ENCODE measurements at places on chromosomes 7 and 10.

DNA sequence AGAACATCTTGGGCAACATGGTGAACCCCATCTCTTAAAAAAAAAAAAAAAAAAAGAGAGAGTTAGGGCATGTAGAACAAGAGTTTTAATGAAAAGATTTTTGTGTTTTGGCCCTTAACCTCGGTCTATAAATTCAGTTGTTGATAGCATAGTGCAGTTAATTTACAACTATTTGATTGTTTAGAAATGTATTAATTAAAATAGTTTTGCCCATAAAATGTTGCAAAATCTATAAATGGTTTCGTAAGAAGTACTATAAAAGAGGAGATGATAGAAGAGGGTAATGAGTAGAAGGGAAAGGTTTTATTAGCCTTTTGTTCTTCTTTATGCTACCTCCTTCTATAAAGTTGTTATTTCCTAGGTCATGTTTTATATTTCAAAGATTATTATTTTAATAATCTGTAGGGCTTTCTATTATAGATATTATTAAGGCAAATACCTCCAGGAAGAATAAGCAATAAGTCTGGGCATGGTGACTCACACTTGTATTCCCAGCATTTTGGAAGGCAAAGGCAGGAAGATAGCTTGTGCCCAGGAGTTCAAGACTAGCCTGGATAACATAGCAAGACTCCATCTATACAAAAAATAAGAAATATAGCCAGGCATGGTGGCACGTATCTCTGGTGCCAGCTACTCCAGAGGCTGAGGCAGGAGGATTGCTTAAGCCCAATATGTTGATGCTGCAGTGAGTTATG is 73.3 kb downstream of the MCU start:
- DNase-seq: no peak

- DNase-seq: no peak
These were observed 9.2 kb downstream of the LHPP start for GRCh38 chr10:124470544-124471434.

DNA sequence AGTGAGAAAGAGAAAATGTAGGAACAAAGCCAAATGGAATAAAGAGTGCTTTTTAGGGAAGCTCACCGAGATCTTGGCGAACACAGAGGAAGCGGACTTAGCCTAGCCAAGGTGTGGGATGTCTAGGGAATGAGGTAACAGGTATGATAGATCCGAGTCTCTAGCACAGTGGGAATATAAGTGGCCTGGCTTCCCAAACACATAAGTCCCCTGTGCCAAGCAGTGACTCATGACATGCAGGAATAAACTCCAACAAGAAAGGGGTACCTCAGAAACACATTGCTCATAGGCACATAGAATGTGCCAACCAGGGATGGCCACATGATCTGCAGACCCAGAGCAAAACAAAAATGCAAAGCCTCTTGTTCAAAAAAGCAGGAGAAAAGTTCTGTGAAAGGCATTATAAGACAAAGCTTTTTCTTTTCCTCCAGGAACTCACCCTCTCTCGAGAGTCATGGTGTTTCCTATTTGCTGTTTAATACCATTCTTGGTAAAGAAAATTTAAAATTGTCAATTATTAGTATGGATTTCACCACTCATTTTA is 542.5 kb downstream of the GATA3 start:
- DNase-seq: no peak

- peak; percentile 92 for DNase-seq
These were observed 6.6 kb upstream of the INSIG1 start for GRCh38 chr7:155291045-155291530.

DNA sequence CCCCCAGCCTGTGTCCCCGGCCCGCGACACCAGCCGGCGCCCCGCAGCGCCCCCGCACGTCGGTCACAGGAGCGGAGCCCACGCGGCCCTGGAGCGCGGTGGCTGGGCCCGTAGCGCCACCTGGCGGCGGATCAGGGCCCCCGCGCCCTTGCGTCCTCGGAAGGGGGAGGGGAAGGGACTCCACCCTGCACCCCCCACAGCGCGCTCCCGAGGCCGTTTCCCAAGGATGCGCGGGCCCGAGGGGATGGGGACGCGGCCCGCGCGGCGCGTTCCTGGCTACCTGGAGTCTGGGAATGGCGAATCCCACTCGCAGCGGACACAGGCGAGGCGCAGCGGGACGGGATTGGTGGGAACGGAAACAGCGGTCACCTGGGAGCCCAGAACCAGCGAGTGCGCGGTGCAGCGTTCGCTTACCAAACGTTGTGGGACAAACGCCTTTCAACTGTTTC is 23.8 kb upstream of the MKI67 start:
- DNase-seq: peak; percentile 68

DNA sequence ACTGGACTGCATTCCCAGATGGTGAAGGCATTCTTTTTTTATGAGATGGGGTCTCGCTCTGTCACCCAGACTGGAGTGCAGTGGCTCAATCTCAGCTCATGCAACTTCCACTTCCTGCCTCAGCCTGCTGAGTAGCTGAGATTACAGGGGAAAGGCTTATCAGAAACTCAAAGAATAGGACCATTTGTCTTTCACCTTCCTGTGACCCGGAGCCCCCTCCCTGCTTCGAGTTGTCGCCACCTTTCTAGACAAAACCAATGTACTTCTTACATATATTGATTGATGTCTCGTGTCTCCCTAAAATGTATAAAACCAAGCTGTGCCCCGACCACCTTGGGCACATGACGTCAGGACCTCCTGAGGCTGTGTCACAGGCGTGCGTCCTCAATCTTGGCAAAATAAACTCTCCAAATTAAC is 1.8 kb upstream of the METTL27 start:
- DNase-seq: no peak

- DNase-seq: no peak
These were observed 65.8 kb downstream of the KLF6 start for GRCh38 chr10:3719024-3719843.

- no peak for DNase-seq
These were observed 139.5 kb upstream of the CHRM2 start for GRCh38 chr7:136728945-136729344.

DNA sequence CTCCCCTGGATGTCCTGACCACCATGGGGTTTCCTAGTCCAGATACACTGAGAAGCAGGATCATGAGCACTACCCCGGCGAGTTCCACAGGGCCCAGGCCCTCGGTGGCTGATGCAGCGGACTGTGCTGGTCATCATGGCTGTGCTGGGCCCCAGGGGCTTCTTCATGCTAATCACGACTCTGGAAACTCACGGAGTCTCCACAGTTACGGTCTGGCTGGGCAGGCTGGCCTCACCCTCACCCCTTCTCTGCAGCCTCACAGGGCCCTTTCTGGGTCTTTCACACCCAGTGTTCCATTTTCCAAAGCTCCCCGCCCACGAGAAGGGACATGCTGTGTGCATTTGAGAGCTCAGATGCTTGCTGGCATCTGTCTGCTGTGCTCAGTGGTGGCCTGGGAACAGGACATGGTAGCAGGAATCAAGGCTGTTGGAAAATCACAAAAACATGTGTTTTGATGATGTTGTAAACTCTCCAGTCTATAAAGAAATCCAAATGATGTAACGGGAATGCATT is 119.0 kb downstream of the PTPN20 start:
- no peak for DNase-seq

GRCh38 chr10:13955409-13956068 is 368.8 kb downstream of the PRPF18 start:
- no peak for DNase-seq

DNA sequence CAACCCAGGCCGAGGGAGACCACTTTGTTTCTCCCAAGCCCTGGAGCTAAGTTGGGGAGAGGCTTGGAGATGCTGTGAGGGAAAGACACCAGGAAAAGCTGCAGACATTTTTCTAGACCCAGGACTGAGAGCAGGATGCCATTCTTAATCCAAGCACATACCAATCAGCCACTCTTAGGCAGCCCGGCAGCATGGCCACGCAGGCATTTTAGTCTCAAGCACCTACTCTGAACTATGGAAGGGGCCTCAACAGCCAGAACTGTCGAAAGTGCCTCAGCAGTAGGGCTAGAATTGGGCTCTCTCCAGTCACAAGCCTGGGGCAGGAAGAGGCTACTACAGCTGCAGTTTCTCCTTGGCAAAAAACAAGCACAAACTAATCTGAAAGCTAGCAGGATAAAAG is 57.8 kb downstream of the GCC1 start:
- DNase-seq: no peak

GRCh38 chr7:79984210-79984609 is 150.4 kb upstream of the GNAI1 start:
- no peak for DNase-seq

DNA sequence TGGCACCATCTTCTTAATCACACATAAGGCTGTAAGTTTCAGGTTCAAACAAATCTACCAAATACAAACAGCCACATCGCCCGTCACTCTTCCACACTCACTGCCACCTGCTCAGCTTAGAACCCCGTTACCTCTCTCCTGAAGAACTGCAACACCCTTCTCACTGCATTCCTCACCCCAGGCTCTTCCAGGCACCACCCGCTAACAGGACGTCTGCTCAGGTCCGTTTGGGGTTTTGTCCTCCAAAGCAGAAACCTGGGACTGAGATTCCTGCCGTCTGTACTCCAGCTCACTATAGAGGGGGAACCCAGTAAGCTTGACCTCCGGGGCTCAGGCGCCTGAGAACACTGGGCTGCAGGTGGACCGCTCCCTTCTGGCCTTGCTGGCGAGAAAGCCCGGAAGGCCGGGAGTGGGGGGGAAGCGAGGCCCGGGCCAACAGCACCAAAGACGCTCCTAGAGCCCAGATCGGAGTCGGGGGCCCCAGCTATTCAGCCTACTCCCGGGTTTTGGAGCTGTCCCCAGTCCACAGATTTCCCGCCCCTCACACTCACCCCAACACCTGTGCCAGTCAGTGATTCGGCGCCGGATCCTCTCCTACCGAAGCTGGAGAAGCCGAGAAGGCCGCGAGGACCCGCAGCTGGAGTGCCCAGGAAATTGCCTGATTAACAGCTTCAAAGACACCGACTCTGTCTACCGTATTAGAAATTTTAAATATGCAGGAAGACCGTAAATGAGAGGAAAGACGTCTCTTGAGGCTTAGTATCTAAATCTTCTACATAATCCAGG is at the start of gene AP3M1:
TSS of gene AP3M1 (minus strand) at position 625 of the 786 bp plus-strand sequence. CDS start 12,449 bp downstream, outside the sequence.
- DNase-seq: peak; percentile 87

DNA sequence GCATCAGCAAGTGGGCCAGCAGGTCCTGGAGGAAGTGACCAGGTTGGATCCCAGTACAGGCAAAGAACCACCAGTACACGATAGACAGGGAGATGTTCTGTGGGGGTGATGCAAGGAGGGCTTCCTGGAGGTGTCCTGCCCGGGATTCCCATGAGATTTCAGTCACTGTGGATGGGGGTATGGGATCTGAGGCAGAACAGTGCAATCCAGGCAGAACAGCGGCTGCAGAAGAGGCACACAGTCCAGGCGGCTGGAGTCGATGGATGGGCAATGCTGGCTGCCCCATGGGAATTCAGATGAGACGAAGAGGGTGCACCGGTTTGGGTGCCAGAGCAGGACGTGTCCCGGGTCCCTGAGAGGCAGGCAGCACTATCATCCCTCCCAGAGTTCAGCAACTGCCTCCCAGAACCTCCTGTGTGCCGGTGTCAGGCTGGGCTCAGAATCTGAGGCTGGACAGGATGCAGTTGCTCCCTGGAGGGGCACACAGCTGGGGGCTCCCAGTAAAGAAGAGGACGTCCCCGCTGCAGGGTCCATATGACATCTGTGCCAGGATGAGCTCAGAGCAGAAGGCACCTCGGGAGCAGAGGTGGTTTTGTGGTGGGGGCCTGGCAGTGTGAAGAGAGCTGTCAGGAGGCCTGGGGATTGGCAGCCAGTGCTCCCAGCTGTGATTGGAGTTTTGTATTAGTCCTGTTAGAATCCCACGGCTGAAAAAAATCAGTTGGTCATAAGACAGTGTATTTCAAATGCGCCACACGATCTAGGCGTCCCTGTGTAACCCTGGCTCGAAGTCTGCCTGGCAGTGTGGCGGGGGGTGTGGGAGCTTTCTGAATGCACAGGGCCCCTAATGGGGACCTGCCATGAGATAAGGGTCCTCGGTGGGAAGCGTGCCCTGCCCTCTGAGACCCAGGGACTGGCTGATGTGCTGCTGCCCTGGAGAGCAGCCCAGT is 3.2 kb downstream of the KNDC1 start:
- no peak for DNase-seq

GRCh38 chr10:22317076-22317370 is 835 bp downstream of the COMMD3 start:
- DNase-seq: no peak

- DNase-seq: no peak
These were observed 46.6 kb downstream of the ITGB1 start for GRCh38 chr10:32911285-32912016.

- no peak for DNase-seq
These were observed 39.7 kb downstream of the RASGEF1A start for GRCh38 chr10:43226851-43227845.

DNA sequence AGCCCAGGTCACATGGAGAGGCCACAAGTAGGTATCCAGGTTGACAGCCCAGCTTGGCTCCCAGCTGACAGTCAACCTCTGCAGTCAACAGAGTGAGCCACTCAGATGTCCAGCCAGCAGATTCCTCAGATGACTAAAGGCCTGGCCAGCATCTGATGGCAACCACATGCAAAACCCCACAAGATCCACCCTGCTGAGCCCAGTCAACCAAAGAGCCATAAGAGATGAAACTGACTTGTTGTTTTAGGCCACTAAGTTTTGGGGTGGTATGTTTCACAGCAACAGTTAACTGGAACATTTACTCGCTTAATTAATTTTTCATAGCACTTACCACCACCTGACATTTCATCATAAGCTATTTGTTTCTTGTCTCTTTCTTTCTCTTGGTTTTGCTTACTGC is 107.3 kb upstream of the KDM7A start:
- no peak for DNase-seq

GRCh38 chr7:35359423-35359822 is 105.5 kb upstream of the TBX20 start:
- no peak for DNase-seq

- no peak for DNase-seq
These were observed 220.3 kb downstream of the ARL4A start for GRCh38 chr7:12907774-12908173.

GRCh38 chr10:87038286-87038717 is 18.2 kb downstream of the FAM25A start:
- no peak for DNase-seq

- no peak for DNase-seq
These were observed 299.2 kb downstream of the IPMK start for GRCh38 chr10:57968328-57969016.

GRCh38 chr7:77479536-77480088 is 57.5 kb upstream of the PTPN12 start:
- no peak for DNase-seq

- DNase-seq: peak; percentile 46
These were observed 67.8 kb downstream of the GSAP start for GRCh38 chr7:77348371-77348813.

DNA sequence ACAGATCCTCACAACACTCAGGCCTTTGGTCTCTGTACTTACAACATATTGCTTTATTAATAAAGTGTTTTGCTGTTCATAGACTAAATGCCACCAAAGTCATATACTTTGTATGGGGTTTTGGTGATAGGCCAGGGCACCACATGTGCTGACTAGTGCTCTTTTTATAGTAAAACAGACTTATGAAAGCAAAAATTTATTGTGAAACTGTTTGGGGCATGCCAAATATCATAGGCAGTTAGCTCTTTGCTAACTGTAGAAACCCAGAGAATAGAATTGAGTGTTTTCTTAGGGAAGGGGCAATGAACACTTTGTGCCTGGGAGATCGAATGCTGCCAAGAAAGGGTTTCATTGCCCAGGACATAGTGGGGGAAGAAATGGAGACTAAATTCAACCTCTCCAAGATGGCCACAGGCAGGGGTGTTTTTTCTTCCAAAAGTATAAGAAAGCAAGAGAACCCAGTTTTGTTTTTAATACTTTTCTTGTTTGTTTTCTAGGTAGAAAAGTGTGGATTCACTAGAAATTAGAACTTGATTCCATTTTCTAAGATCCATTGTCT is 142.7 kb downstream of the TRIL start:
- DNase-seq: no peak

GRCh38 chr7:130441408-130441869 is 623 bp upstream of the CEP41 start:
- DNase-seq: no peak

All from H54 (cell line).